ENCODE measurements at places on chromosomes 7 and 10.
A peak's percentile ranks its signal among the peaks of the same experiment; 100 is the strongest.

DNA sequence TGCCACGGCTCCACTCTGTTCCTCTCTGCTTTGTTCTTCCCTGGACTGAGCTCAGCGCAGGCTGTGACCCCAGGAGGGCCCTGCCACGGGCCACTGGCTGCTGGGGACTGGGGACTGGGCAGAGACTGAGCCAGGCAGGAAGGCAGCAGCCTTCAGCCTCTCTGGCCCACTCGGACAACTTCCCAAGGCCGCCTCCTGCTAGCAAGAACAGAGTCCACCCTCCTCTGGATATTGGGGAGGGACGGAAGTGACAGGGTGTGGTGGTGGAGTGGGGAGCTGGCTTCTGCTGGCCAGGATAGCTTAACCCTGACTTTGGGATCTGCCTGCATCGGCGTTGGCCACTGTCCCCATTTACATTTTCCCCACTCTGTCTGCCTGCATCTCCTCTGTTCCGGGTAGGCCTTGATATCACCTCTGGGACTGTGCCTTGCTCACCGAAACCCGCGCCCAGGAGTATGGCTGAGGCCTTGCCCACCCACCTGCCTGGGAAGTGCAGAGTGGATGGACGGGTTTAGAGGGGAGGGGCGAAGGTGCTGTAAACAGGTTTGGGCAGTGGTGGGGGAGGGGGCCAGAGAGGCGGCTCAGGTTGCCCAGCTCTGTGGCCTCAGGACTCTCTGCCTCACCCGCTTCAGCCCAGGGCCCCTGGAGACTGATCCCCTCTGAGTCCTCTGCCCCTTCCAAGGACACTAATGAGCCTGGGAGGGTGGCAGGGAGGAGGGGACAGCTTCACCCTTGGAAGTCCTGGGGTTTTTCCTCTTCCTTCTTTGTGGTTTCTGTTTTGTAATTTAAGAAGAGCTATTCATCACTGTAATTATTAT is 1.2 kb downstream of the CLDN4 start:
- DNase-seq = no peak

- DNase-seq = no peak
Measured at GRCh38 chr7:55132890-55133551, 114.2 kb downstream of the EGFR start.

DNA sequence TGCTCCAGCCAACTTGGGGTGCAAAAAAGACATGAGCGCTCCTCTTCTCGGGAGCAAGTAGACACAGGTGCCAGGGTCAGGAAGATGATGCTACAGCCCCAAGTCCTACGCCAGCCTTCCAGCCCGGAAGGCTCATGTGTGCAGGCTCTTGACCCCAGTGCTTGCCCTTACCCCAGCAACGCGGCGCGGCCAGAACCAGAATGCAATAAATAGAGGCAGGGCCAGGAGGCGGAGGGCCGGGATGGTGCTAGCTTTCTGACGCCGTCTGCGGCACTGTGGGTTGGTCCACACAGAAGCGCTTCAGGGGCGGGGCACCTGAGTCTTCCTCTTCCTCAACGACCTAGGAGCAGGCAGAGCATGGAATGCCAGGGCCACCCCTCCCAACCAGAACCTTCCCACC is 15.0 kb upstream of the BAZ1B start:
- DNase-seq = no peak

DNA sequence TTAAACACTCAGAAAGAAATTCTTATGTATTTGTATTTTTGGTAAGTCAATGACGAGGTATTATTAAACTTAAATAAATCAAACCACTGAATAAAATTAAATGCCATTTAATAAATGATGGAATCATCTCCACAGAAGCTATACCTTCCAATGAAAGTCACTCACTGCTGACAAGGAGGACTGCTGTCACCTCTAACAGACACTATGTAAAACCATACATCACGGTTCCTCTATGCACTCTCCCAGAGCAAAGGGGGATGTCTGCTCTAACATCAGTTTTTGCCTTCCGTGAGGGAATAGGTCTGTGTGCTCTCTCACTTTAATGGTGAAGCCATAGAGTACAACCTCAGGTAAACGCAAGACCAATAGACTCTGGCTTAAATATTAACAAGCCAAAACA is 99.7 kb upstream of the DDC start:
- DNase-seq = no peak

DNA sequence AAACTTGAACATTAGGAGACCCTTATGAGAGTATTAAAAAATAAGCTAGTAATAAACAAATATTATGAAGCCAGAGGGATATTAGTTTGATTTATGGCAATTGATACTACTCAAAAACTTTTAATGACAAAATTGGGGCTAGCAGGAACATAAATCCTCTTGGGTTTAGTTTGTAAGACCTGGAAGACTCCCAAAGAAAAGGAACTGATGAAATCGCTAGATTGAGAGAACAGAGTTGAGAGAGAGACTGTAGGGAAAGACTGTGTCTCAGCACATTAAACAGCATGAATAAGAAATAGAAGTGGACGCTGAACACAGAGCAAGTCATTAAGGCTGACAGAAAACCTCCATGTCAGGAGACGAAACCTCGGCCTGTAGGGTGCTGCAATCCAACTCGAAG is 56.4 kb downstream of the ICA1 start:
- no peak for DNase-seq

DNA sequence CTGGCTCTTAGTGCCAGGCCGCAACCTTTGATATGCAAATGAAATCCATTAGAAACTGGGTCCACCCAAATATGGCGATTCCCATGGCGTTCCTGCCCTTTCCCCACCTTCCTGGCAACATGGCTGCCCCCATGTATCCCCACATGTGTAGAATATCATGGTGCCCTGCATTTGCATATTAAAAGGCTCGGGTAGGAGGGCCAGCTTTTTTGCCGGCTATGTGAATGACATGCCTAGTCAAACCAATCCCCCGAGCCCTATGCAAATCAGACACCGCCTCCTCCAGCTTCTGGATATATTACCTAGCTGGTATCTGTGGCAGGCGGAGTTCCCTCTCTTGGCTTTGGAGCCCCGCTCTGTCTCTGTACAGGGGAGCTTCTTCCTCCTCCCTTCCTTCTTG is 18.3 kb downstream of the MMS19 start:
- DNase-seq = no peak

GRCh38 chr10:122419016-122419415 is 35.4 kb upstream of the ARMS2 start:
- no peak for DNase-seq

- no peak for DNase-seq
Measured at GRCh38 chr10:102220612-102221011, 5.5 kb upstream of the ELOVL3 start.

- DNase-seq = no peak
Measured at GRCh38 chr10:16662923-16663322, 141.2 kb upstream of the C1QL3 start.

GRCh38 chr7:116780966-116781365 is 81.4 kb upstream of the CAPZA2 start:
- no peak for DNase-seq

DNA sequence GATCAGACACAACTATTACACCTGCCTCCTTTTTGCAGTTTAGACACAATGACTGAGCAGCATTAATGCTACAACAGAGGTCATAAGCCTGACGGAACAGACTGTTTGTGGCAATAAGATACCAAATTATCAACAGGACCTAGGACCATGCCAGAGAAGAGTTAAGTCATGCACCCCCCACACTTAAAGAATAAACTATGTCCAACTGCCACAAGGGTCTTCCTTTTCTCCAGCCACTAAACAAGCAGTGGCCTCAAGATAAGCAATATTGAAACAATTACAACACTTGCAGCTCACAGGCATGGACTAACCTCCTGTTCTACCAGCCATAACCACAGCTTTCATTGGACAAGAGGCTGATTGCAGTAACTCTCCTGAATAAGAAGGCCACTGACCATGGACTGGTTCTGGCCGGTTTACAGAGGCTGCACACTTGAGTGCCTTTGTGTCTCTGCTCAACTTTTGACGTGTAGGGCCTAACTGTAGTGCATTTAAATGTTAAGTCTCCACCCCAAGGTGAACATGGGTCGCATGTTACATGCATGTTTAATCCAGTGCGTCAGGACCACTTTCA is 104.4 kb downstream of the STRA8 start:
- DNase-seq = no peak

- DNase-seq = no peak
Measured at GRCh38 chr7:156034397-156034796, 222.1 kb upstream of the SHH start.

- DNase-seq = no peak
Measured at GRCh38 chr10:8044908-8045725, 9.4 kb upstream of the GATA3 start.

- peak; percentile 42 for DNase-seq
Measured at GRCh38 chr10:71933651-71934050, 30.5 kb upstream of the CHST3 start.

DNA sequence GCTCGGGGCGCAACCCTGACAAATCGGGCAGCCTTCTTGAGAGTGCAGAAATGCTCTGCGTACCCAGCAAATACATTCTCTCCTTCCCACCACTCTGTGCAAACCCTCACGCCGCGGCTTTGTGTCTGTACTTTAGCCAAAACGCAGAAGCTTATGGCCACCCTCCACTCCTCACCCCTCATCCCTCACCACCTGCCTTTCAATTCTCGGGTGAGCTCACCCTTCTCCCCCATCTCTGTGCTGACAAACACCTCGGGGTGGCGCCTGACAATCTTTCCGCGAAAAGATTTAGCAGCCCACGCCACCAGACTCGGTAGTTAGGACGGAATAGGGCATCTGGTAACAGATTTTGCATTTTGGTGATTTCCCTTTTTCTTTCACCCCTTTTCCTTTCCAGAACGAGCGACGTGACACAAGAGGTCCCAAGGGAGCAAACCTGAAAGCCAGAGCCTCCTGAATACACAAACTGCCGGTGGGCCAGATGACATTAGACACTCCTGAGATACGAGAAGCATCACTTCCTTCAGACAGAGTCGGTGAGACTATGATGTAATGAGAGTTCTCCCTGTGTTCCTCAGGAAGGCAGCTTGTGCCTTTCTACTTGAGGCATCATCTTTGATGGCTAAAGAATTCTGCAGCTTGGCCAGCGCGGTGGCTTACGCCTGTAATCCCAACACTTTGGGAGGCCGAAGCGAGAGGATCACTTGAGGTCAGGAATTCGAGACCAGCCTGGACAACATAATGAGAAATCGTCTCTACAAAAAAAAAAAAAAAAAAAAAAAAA is 671 bp upstream of the ATAD1 start:
- DNase-seq = peak; percentile 67

DNA sequence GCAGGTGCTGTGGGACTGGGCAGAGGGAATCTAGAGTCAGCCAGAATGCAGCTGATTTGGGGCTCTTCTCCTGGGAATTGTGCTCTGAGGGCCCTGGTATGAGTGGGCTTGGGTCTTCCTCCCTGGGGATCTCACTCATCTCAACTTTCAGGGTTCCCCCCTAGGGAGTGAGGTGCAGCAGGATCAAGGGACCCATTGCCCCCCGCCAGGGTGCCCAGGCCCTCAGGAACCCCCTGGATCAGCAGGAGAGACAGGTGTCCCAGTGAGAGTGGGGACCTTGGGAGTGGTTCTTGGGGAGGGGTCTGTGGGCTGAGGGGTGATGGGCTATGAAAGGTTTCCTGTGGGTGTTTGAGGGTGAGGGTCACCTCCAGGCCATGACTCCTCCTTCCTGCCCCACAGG is 17.6 kb upstream of the VOPP1 start:
- DNase-seq = no peak

GRCh38 chr10:33461295-33461640 is 126.8 kb upstream of the NRP1 start:
- no peak for DNase-seq

DNA sequence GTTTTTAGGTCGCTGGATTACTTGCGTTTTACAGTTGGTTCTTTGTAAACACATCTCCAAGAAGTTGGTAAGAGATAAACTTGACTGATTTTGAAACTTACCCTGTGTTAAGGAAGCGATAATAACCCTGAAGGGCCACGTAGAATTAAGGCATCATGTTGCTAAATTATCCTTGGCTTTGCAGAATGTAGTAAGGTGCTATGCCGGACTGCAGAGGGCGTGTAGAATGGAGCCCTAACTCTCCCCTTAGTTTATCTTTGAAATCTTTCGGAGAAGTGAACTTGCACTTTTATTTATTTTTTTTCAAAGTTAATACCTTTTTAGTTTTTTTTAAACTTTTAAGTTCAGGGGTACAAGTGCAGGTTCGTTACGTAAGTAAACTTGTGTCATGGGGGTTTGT is 208.8 kb upstream of the DKK1 start:
- DNase-seq = no peak

- no peak for DNase-seq
Measured at GRCh38 chr7:106893591-106893990, 28.5 kb downstream of the PIK3CG start.

GRCh38 chr7:28032738-28033380 is 147.7 kb downstream of the JAZF1 start:
- no peak for DNase-seq

DNA sequence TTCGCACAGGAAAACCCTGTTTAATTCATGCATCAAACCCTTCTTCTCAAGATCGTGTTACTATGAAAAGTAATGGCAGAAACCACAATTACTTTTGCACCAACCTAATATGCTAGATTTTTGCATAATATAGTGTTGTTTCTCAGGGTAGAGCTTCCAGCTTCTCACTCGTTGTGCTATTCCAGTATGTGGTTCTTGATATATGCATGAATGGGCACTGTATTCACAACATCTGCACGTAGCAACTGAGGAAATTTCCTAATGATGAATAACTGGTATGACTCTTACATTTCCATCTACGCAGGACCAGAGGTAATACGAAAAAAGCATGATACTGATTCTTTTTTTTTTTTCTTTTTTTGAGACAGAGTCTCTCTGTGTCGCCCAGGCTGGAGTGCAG is 326.6 kb upstream of the GALNT17 start:
- DNase-seq = no peak

- DNase-seq = no peak
Measured at GRCh38 chr10:64191286-64191685, 670.1 kb downstream of the REEP3 start.

- peak; percentile 3 for DNase-seq
Measured at GRCh38 chr7:117212969-117213877, 109.6 kb downstream of the WNT2 start.
